Heart left ventricle (tissue), 16 donors: ENCODE measurements at places on chromosomes 16 and 17. TPM values are rescaled to one million over a fixed set of nuclear protein-coding genes. Genes with fewer than 3 reads are reported as not detected.

The HOXB9 gene
- not detected for total RNA-seq

The ANKRD40CL gene
- total RNA-seq, result not detected

The SOST gene
- not detected for total RNA-seq

DNA sequence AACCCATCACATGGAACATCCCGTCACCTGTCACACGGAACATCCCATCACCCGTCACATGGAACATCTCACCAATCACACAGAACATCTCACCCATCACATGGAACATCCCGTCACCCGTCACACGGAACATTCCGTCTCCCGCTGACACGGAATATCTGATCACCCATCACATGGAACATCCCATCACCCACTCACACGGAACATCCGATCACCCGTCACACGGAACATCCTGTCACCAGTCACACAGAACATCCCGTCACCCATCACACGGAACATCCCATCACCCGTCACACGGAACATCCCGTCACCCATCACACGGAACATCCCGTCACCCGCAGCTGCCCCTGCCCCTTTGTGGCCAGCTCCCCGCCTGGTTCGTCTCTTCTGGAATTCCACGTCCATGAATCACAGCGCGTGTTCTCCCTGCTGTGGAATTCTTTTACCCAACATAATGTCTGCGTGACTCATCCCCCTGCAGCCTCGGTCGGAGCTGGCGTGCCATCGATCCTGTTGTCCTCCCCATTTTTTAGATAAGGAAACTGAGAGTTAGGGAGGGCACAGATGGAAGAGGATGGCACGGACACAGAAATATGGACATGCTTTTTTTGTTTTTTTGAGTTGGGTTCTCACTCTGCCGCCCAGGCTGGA lies 5.6 kb downstream of the CPNE7 start:
- H3K36me3 ChIP-seq, result no peaks in the 10 kb centered on the region
- no peak for DNase-seq
- H3K4me1 ChIP-seq, result peaks cover 7% of the 10 kb centered on the region
- peaks cover 15% of the 10 kb centered on the region for H3K27me3 ChIP-seq
- no peak overlapping the region for H3K27ac ChIP-seq
- no peak overlapping the region for H3K4me3 ChIP-seq

DNA sequence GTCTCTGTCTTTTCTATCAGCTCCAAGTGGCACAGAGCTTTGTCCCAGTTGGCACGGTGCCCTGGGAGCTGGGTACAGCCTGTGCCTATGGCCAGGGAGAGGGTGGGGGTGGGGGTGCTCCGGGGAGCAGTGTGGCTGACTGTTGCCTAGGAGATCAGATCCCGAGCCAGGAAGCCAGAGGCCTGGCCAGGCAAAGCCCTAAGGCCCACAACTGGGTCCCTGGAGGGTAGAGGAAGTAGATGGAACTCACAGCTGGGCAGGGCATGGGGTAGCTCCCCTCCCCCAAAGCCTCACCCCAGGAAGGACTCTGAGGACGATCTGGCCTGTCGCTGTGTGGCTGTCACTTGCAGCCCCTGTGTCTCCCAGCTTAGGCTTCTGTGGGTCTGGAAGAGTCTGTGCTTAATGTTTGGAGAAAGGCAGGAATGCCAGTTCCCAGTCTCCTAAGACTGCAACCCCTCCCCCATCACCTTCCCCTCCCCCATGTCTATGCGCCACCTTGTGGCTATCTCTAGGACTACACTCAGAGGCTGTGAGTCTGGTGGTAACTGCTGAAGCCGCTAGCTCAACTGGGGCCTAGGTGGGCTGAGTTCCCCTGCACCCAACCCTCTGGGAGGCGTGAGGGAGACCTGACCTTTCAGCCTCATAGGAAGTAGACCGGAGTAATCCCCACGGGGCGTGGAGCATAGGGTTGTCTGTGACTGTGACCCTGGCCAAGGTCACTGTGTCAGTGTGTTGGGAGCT lies 12.6 kb downstream of the THRA start:
- H3K4me1 ChIP-seq, result peaks cover 68% of the 10 kb centered on the region
- H3K36me3 ChIP-seq, result no peaks in the 10 kb centered on the region
- peak overlapping the region; percentile 77 for H3K27ac ChIP-seq
- H3K27me3 ChIP-seq, result no peaks in the 10 kb centered on the region

The MSL1 gene
- total RNA-seq, result 50.3 TPM

GRCh38 chr16:2895813-2896212 lies 12.8 kb downstream of the FLYWCH2 start:
- H3K27ac ChIP-seq, result no peak overlapping the region
- no peak for DNase-seq
- H3K36me3 ChIP-seq, result peaks cover 27% of the 10 kb centered on the region
- H3K4me1 ChIP-seq, result no peaks in the 10 kb centered on the region
- no peaks in the 10 kb centered on the region for H3K27me3 ChIP-seq

DNA sequence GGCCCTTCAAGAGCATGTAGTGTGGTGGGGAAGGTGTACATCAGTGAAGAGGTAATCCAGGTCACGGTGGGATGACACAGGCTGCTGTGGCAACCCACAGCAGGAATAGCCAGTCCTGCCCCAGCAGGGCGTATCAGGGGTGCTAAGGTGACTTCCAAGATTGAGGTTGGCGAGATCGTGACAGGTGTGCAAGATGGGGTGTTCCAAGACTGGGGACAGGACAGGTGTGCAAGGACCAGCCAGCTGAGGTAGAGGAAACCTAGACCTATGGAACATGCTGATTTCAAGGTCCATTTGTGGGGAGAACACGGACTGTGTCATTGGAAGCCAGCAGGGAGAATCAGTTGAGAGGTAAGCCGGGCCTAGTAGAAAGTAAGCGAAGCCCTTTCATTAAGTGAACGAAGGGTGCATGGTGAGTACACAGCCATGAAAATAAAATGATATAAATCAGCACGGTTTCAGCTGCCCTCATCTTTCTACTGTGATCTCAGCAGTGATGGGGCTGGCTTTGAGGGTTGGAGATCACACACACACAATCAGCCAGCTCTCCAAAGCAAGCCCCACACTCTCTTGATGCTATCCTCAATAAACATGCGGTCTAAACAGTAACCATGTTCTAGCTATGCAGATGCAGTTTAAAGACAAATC lies 497.0 kb downstream of the WWOX start:
- H3K27me3 ChIP-seq, result no peaks in the 10 kb centered on the region
- no peak overlapping the region for H3K4me3 ChIP-seq
- no peaks in the 10 kb centered on the region for H3K36me3 ChIP-seq
- H3K4me1 ChIP-seq, result no peaks in the 10 kb centered on the region
- DNase-seq, result no peak
- no peak overlapping the region for H3K27ac ChIP-seq

DNA sequence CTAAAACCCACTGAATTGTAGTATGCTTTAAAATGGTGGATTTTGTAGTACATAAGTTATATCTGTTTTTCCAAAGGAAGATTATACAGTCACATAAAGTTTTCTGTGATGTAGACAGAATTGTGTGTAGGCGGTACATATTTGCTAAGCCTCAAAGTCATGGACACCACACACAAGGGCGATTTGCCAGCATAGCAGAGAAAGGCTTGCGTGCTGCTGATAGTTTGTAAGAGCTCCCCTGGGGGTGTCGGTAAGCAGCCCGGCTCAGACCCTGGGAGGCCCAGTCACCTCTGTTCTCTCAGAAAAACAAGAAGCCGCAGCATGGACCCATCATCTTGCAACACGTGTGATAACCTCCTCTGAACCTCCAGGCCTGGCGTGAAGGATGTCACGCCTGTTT lies 38.3 kb upstream of the AKTIP start:
- no peaks in the 10 kb centered on the region for H3K36me3 ChIP-seq
- no peaks in the 10 kb centered on the region for H3K4me1 ChIP-seq
- no peak overlapping the region for H3K4me3 ChIP-seq

GRCh38 chr16:57529391-57530103 lies 6.8 kb downstream of the CCDC102A start:
- no peak overlapping the region for H3K4me3 ChIP-seq
- no peak overlapping the region for H3K27ac ChIP-seq
- H3K36me3 ChIP-seq, result no peaks in the 10 kb centered on the region

DNA sequence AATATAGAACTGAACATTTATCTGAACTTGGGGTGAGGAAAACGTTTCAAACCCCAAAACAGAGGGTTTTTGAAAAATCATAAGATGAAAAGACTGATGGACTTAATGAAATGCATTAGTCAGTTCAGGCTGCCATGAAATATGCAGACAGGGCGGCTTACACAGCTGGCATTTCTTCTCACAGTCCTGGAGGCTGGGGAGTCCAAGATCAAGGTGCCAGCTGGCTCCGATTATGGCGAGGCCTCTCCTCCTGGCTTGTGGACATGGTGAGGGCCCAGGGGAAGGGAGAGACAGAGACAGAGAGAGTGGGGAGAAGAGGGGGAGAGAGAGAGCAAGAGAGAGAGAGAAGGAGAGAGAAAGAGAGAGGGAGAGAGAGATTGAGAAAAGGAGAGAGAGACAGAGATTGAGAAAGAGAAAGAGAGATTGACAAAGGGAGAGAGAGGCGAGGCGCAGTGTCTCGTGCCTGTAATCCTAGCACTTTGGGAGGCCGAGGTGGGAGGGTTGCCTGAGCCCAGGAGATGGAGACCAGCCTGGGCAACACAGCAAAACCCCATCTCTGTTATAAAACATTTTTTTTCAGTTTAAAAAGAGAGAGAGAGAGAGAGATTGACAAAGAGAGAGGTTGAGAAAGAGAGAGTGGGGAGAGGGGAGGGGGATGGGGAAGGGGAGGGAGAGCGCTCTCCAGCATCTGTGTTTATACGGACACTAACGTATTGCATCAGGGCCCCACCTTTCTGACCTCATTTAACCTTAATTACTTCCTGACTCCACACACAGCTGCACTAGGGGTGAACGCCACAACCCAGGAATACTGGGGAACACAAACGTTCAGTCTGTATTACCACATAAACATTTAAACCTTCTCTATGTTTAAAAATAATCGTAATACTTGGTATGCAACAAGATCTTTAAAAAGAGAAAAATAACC lies 24.6 kb upstream of the RPH3AL start:
- no peaks in the 10 kb centered on the region for H3K4me1 ChIP-seq
- DNase-seq, result peak; percentile 79
- H3K27ac ChIP-seq, result peak overlapping the region; percentile 68
- H3K4me3 ChIP-seq, result no peak overlapping the region
- H3K27me3 ChIP-seq, result no peaks in the 10 kb centered on the region
- no peaks in the 10 kb centered on the region for H3K36me3 ChIP-seq

DNA sequence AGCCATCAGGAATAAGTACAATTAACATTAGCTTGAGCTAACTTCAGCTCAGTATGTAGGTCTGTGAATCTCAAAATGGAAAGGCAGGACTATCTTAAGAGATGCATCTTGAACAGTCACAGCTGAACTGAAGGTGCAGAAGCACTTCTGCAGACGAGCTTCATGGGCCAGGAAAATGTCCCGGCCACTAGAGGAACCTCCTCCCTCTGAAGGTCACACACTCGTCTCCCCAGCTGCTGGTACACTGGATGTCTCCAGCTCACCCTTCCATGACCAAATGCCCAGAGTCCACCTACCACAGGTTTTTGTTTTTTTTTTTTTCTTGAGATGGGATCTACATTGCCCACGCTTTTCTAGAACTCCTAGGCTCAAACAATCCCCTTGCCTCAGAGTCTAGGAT lies 33.2 kb downstream of the WDR59 start:
- peaks cover 69% of the 10 kb centered on the region for H3K36me3 ChIP-seq
- H3K4me1 ChIP-seq, result no peaks in the 10 kb centered on the region
- H3K4me3 ChIP-seq, result no peak overlapping the region
- H3K27me3 ChIP-seq, result no peaks in the 10 kb centered on the region

DNA sequence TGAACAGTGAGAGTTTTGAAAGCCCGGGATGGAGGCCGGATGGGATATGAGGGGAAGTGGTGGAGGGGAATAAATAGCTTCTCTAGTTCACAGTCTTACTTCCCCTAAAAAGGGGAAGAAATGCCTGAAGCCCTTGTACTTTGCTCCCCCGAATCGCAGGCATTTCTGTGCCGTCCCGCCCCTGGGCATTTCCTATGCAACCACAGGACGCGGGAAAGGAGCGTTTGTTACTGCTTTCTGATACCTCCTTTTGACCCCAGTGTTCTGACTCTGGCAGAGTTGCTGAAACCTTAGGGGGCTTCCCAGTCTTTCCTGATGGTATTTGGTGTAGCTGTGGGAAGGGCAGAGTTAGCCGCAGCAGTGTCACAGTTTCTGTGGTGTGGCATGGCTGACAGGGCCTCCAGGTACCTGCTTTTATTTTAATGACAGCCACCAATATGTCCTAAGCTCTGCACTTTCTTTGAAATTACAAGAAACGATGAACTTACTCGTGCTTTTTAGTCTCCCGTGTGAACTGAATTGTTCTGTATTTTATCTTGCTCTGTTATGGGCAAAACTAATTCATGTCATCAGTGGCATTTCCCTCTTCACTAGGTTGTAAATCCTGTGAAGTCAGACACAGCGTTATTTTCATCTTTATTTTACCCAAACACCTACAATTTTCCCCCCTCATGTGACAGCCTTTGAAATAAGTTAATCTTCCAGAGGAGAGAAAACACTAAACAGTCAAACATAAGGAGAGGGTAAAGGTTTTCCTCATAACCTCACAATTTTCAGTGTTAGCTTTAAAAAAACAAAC lies 27.1 kb downstream of the USP10 start:
- peak; percentile 32 for DNase-seq
- H3K27me3 ChIP-seq, result no peaks in the 10 kb centered on the region
- H3K4me1 ChIP-seq, result peaks cover 18% of the 10 kb centered on the region
- peak overlapping the region; percentile 35 for H3K4me3 ChIP-seq
- no peak overlapping the region for H3K27ac ChIP-seq

The CA4 gene
- total RNA-seq, result 15.8 TPM

The CCDC40 gene
- 9.0 TPM for total RNA-seq

DNA sequence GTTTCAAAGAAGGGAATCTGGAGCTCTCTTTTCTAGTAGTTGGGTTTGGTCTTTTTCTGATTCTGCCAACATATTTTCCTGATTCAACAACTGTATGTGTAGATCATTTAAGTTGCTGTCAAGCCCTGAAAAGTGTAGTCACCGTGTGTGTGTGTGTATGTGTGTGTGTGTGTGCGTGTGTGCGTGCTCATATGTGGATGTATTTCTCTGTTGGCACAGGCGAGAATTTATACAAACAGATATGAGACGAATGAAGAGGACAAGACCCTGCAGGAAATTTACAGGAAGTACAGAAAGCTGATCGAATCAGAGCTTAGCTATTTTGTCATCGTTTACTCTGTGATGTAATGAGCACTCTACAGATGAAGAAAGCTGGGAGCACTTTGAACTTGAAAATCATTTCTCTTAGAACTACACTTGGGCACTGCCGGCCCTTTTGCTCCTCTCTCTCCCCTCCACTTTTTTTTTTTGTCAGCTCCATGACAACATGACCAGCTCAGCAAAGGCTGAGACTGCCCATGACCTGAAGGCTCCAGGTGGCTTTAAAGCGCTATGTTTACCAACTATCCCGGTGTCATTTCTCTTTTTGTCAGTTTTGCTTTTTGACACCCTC lies 11.2 kb downstream of the FBXO39 start:
- H3K27ac ChIP-seq, result no peak overlapping the region
- no peaks in the 10 kb centered on the region for H3K36me3 ChIP-seq
- no peak for DNase-seq
- H3K4me1 ChIP-seq, result no peaks in the 10 kb centered on the region
- no peaks in the 10 kb centered on the region for H3K27me3 ChIP-seq
- H3K4me3 ChIP-seq, result no peak overlapping the region

DNA sequence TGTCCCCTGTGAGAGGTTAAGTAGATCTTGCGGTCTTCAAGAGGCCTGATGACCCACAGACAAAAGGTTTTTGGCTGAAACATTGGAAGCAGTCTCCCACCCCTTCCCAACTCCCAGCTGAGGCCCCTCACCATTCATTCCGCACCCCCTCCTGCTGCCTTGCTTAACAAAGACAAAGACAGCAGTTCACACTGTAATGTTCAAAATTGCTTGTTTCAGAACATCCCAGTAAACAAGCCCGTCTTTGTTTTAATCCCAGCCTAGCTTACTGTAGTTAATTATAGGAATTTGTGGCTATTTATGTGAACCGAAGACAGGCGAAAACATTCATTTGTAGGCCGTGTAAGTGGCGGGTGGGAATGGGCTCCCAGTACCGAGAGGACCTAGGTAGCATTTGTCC lies 55.7 kb downstream of the IRX5 start:
- no peaks in the 10 kb centered on the region for H3K27me3 ChIP-seq
- H3K36me3 ChIP-seq, result no peaks in the 10 kb centered on the region
- H3K27ac ChIP-seq, result no peak overlapping the region
- H3K4me1 ChIP-seq, result peaks cover 6% of the 10 kb centered on the region
- no peak for DNase-seq
